A673 (cell line): ENCODE measurements at places on chromosomes 5 and 9.

GRCh38 chr5:149672701-149673476 is 57.2 kb upstream of the PPARGC1B start:
- DNase-seq, result no peak

DNA sequence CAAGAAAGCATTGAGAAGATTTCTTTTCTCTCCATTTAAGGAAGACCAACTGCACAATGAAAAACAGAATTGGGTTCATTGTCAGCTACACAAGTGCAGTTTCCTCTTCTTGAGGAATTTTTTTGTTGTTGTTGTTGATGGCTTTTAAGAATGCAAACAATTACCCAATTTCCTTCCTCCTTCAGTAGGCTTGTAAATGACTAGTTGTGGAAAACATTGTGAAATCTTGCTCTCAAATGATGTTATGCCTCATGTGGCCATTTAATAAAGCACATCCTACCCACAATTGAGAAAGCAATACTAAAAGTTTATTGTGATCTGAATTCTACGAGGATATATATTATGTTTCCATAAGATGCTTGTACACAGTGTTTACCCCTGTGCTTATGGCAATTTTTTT is 171.6 kb downstream of the FAM174A start:
- peak; percentile 24 for DNase-seq

- DNase-seq, result peak; percentile 47
Observed at GRCh38 chr5:10856683-10857337, 95.8 kb upstream of the DAP start.

GRCh38 chr5:111134087-111134486 is 41.9 kb downstream of the WDR36 start:
- no peak for DNase-seq

GRCh38 chr9:9625248-9625647 is 987.6 kb downstream of the PTPRD start:
- DNase-seq, result no peak

DNA sequence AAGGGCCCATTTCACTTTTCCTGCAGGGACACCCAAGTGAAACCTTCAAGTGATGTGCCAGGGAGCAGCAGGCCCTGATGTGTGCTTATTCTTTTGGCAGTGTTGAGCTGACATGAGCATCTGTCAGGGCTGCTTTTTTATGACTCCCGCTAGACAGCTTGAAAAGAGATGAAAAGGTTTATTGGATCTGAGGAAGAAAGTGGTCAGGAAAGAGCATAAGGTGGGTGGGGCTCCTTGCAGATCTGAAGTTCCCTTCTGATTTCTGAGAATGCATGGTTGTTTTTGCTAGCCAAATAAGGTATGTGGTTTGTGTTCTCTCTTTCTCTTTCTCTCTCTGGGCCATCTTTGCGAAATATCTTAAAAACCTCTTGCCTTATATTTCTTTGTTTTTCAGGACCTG is 316.1 kb downstream of the DMRT2 start:
- no peak for DNase-seq

DNA sequence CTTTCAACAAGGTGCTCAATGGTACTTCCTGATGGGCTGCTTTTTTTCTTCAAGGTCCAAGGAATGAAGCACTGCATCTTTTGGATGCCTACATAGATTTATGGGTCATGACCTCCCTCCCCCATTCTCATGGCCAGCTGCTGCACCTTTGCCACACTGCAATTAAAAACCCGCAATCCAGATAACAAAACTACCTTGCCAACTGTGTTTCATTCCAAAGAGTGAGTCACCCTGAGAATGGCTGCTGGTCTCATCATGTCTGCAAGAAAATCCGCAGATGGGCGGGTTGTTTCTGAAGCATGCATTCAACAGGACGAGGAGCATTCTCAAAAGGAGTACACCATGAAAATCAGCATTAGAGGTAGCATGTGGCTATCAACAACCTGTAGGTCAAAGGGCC is 139.8 kb downstream of the ELAVL2 start:
- DNase-seq, result no peak

DNA sequence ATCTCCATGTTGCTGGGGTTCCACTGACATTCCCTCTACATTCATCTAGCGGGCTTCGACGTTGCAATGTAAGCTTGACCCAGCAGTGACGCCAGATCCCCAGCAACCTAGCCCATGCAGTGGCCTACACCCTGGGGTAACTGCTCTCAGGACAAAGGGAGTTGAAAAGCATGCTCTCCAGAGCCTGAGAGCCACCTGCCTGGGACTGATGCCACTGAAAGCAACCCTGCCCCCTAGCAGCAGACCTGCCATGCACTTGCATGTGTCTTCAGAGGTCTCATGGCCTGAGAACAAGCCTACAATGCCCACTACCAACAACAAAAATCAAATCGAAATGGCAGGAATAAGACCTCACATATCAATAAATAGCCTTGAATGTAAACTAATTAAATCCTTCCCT is 330.3 kb downstream of the TRIM36 start:
- DNase-seq, result no peak

DNA sequence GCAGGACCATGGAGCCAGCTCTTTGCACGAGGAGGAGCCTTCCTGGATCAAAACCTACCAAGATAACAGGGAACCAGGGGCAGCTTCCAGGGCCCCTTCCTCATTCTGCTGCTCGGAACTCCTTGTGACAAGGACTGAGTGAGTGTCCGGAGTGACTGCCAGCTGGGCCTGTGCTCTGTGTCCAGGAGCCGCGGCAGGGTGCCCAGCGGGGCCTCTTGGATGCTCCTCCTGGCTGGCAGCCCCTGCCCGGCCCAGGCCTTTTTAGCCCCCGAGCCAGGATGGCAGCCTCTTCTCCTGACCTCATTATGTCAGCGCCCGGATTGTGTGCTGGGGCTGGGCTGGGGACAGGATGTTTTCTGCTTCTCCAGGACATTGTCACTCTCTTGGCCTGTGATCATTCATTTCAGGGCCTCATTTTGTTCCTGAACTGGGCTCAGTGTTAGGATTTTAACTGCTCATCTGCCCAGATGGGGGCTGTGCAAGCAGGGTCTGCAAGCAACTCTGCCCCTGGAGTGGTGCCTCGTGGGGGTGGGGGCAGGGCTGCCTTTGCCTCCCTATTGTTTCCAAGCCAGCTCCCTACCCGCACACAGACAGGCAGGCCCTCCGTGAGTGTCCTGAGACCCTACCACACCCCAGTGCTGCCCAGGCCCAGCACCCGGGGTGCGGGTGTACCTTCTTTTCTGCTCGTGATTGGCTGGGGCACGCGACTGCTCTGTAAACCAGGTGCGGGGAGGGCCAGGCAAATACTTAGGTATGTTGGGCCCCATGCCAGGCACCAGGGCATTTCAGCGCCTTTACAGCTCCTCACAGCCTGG is 161.6 kb downstream of the COL23A1 start:
- DNase-seq, result no peak

DNA sequence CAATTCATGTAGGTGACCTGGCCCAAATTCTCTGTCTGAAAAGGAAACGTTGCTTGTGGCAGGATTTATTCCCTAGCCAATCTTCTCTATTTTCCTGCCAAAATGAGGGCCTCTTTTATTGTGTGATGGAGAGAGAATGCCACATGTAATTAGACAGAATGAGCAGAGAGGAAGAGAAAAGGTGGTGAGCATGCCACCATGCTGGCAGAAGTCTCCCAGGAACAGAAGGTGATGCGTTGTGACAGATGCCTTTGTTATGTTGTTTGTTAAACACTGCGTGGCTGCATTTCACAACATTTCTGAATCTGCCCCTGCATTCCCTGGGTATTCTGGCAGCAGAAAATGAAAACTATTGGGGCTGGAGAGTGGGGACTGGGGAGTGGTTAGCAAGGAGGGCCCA is 577.6 kb downstream of the TLR4 start:
- no peak for DNase-seq

GRCh38 chr5:80114860-80115259 is 79.7 kb downstream of the THBS4 start:
- peak; percentile 12 for DNase-seq

DNA sequence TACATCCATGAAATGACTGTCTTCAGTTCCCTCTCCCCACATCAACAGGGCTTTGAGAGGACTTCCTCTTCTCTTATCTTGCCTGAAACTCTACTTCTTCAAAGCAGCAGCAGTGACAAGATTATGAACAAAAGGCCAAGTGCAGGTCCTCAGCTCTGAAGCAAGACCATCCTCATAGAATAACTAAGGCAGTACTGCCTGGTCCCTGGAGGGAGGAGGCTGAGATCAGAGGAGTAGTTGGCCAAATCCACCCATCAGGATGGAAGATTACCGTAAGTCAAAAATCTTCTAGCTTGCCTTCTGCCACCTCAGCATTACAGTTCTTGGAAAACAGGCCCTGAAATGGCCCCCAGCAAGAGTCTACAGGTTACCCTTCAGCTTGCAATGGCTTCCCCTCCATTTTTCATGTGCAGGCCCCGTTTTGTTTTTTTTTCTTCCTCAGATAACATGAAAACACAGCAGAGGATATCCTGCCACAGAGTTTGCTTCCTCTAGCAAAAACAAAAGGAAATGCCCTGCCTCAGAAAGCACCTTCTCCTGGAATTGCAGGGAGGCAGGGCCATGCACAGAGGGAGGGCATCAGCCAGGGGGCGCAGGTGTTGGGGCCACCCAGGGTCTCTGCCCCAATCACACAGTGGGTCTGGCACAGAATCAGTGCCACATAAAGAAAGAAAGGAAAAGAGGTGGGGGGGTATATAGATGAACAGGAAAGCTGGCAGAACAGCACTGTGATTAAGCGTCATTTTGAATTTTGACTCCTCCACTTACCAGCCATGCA is 40.0 kb downstream of the KLHL3 start:
- DNase-seq, result no peak

DNA sequence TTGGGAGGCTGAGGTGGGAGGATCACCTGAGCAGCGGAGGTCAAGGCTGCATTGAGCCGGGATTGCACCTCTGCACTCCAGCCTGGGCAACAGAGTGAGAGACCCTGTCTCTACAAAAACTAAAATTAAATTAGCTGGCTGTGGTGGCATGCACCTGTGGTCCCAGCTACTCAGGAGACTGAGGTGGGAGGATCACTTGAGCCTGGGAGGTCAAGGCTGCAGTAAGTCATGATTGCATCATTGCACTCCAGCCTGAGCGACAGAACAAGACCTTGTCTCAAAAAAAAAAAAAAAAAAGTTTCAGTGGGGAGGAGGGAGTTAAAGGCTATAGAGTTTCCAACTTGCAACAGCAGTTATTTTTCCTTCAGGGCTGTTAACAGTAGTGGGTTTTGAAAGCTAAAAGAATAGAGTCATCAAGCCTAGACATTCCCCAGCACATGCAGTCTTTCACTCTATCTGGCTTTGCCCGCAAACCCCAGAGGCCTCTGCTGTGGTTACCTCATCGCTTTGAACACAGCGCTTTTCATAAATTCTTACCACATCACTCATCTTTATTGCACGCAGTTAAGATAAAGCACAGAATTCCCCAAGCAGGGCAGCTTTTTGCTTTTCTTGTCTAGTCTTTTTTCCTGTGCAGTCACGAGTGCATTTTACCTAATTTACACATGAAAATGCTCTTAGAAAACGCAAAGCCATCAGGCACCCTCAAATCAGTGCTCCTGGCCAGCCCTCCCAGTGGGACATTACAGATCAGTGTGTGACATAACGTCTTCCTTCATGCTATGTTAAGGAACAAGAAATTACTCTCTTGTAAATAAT is 8.7 kb upstream of the SLC2A8 start:
- peak; percentile 71 for DNase-seq

DNA sequence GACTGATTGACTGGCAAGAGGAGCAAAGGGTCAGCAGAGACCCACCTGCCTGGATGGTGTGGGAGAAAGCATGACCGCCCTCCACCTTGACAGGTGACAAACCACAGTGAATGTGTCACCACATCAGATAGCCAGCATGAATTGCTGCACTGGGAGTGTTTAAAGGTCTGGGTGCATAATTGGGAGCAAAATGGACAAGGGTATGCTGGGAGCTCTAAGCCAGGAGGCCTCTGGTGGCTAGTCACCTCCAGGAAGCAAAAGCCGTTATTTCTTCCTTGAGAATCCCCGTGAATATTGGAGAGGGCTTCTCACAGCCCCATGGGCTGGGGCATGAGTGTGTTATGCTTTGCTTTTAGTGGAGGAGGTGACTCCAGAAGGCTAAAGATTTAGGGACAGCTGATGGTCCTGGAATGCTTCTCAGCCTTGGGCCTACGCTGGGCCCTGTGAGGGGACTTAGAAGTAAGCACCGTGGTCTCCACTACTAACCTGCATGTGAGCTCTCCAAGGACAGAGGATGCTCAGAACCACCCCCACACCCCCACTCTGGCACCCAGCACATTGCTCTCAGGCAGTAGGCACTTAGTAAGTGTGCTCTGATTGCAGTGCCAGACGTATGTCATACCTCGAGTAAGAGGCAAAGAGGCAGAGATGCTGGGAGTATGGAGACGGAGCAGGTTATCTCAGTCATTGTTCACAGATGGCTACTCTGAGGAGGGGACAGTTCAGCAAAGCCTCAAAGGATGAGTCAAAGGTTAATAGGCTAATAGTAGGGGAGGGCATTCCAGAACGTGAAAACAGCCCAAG is 9.1 kb upstream of the IRF1 start:
- DNase-seq, result no peak

DNA sequence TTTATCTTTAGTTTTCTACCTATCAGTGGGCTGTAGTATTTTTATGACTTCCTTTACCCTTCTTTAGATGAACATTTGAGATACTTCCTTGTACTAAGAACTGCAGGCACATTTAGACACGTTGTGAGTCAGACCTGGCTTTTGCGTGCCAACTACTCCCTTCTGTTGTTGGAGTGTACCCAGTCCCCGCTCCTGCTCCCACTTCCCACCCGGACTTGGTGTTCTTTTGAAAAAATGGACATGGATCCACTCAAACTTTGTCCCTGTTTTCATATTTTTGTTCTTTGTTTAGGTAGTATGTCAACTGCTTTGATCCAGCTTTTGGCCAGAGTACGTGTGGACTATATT is 60.7 kb downstream of the PARP8 start:
- no peak for DNase-seq
